ENCODE measurements at places on chromosomes 3 and 15.

- no peak for DNase-seq
Measured at GRCh38 chr3:184880276-184881019, 68.5 kb downstream of the VPS8 start.

- DNase-seq = no peak
Measured at GRCh38 chr3:105399062-105399461, 32.4 kb downstream of the ALCAM start.

DNA sequence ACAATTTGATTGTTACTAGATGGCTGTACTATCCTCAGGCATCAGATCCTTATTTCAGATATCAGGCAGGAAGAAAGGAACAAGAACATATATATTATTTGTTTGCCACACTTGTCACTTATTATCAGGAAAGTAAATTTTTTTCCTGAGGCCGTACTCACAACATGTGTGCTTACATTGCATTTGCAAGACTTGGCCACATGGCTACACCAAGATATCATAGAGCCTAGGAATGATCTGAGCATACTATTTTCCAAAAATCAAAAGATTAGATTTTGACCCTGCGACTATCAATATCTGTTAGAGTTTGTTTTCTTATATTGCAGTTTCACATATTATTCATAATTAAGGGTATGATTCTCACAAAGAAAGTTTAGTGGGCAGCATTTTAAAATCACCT is 426.2 kb upstream of the BCHE start:
- no peak for DNase-seq

- no peak for DNase-seq
Measured at GRCh38 chr3:122678506-122678905, 2.1 kb upstream of the PARP14 start.

DNA sequence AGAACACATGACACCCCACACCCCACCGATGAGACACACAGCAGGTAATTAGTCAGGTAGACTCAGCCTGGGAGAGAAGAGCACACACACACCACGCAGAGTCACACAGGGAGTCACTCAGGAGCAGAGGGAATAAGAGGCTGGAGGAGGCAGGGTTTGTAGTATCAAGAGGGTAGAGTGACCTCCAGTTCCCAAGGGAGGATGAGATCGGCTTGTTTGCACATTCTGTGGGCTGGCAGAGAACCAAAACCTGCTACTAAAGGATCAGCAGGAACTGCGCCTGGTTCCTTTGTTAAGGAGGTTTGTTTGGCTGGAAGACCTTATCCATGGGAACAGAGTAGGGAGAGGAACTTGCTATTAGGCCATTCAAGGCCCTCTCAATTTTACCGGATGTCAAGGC is 281.4 kb upstream of the SLCO3A1 start:
- no peak for DNase-seq

GRCh38 chr3:58121183-58121582 is 89.6 kb downstream of the DNASE1L3 start:
- DNase-seq = no peak

GRCh38 chr3:50278123-50278879 is 586 bp upstream of the LSMEM2 start:
- no peak for DNase-seq

- no peak for DNase-seq
Measured at GRCh38 chr15:69505956-69506556, 53.4 kb downstream of the RPLP1 start.

DNA sequence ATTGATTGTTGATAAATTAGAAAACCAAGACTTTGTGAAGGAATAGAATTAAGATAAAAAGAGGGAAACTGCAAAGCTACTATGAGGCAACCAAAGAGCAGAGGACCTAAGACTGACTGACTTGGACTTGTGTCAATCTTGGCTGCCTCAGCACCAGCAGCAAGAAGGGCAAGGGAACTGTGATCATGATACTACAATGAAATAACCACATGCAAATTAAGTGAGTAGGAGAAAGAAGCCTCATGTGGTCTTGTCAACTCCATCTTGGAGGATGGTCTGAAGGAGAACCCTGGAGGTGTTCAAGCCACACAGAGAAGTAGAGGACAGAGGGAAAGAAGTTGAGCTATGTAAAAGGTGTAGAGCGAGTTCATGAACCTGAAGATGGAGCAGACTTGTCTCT is 47.3 kb upstream of the THRB start:
- no peak for DNase-seq

- no peak for DNase-seq
Measured at GRCh38 chr15:40925495-40925862, 3.7 kb upstream of the DLL4 start.

GRCh38 chr3:50484722-50485121 is 18.7 kb downstream of the CACNA2D2 start:
- no peak for DNase-seq

DNA sequence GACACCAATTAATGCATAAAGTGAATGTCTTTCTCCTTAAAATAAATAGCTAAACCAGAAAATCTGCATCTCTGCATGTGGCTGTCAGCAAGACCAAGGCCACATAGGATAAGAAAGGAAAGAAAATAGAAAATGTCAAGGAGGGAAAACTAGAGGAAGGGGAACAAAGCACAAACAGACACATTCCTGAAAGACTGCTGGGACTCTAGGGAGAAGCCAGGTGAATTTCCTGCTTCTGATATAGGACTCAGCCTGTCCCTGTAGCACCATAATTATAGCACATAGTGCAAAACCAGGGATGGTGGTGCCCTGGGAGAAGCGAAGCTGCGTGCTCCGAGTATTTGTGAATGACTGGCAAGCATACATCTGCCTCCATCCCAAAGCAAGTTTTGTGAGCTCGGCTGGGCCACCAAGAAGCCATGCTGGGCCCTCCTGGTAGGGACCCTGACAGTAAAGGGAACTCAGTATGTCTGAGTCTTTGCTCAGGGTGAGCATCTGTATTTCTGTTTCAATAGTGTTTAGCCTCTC is 14.2 kb downstream of the FSTL1 start:
- no peak for DNase-seq

GRCh38 chr3:82194870-82195269 is 433.4 kb upstream of the GBE1 start:
- DNase-seq = no peak

GRCh38 chr3:105409364-105409763 is 42.7 kb downstream of the ALCAM start:
- no peak for DNase-seq

DNA sequence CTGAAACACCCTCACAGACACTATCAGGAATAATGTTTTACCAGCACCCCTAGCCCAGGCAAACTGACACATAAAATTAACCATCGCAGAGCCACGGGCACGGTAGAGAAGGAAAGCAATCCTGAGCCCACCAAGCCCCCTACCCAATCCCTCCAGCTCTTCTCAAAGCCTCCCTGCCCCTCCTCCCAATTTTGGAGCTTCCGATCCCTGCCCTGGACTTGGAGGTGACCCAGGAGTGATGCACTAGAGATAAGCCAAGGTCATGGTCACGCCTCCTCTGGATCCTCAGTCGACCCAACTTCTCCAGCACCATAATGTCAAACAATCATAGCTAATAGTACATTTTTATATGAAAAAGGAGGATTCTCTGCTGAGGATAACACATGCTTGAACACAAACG is 188.7 kb upstream of the NSMCE3 start:
- DNase-seq = no peak

GRCh38 chr3:89320186-89320585 is 212.8 kb downstream of the EPHA3 start:
- DNase-seq = no peak

DNA sequence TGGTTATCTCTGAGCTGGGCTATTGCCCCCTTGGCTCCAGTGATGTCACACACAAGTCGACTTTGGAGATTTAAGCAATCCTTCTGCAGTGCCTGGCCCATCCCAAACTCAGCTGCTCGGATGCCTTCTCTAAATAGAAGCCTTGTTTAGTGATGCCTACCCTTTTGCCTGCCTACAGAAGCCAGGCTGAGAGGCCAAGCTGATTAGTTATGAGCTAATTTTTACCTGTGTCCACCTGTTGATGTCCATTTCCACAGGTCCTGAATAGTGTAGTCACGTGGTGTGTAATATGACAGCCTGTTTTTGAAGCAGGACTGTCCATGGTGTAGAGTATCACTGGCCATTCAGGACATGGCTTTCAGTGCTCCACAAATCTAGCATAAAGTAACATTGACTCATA is 45.5 kb downstream of the SSUH2 start:
- DNase-seq = no peak

DNA sequence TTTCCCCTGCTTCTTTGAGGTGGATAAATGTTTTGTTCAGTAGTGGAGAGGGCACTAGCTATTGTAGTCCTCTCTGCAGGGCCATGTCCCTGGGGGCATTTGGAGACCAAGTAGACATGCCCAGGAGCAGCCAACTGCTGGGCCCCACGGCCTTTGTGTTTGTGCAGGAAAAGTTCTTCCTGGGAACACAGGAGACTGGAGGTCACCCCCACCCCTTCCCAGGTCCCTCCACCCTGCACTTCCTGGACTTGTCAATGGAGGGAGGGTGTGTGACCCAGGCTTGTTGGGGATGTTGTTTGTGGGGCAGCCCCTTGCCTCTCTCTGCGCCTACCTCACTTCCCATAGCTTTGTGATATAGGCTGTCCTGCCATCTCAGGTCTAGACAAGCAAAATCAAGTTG is 317.0 kb upstream of the LRRFIP2 start:
- no peak for DNase-seq

GRCh38 chr15:41512940-41513505 is 604 bp downstream of the LTK start:
- no peak for DNase-seq

- no peak for DNase-seq
Measured at GRCh38 chr3:127746400-127747057, 73.8 kb downstream of the ABTB1 start.

DNA sequence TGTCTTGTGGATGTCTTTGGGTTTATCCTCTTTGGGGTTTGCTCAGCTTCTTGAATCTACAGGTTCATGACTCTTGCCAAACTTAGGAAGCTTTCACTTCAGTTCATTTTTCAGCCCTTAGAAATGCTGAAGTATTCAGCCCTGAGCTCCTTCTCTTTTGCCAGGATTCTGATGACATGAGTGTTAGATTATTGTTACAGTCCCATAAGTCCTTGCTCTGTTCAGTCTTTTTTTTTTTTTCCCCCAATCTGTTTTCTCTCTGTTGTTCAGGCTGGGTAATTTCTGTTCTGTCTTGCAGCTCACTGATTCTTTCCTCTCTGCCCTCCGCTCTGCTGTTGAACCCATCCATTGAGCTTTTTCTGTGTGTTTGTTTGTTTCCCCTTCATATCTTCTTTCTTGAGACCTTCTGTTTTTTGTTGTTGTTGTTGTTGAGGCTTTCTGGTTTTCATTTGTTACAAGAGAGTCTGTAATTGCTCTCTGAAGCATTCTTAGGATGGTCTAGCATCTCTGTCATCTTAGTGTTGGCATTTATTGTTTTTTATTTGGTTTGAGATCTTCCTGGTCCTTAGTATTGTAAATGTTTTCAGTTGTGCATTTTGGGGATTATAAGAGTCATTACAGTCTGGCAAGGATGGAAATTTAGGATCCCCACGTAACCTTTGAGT is 18.4 kb downstream of the LRCH3 start:
- DNase-seq = no peak

- no peak for DNase-seq
Measured at GRCh38 chr15:34754171-34754601, 612 bp downstream of the GJD2 start.

- no peak for DNase-seq
Measured at GRCh38 chr3:50372349-50372748, 13.0 kb upstream of the TMEM115 start.

- no peak for DNase-seq
Measured at GRCh38 chr3:49666592-49666991, 7.6 kb upstream of the APEH start.

DNA sequence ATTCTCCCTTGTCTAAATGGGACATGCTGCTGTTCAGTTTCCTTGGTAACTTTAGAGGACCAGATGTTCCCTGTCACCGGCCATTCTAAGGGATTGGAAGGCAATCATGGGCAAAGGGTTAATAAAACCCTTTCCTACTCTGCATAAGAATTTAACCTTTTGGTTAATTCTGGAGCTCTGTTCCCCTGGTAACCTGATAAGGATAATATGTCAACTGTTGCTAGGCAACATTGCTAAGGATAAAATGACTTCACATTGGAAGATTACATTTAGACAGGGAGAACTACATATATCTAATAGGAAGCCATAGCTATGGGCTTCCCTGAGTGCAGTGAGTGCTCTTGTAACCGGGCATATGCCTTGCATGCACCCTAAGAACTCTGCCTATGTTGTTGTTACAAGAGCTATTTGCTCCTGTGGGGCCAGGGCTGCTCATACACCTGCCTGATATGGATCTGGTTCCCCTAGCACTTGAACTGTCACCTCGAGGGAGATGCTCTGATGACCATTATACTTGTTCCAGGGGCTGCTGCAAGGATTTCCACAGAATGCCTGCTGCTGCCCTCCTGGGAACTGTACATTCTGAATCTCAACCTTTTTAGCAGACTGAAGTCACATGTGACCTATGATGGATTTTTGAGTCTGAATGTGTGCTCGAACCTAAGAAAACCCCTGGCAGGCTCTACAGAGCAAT is 326.3 kb upstream of the PDZRN3 start:
- no peak for DNase-seq

DNA sequence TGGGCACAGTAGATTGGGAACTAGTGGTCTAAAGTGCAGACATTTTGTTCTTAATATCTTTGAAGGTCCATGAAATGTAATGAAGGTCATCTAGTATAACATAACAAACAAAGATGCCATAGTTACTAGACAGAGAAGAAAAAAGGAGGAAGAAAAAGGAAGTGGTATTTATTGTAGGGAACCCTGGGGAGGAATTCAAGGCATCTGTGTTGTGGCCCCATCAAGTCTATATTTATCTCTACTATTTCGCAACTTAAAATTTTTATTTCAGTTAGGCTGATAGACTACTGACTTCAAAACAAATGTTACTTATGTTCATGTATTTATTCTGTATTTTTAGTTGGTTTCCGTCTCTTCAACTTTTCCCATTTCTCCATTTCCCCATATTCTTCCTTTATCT is 48.9 kb upstream of the ZDHHC23 start:
- DNase-seq = no peak

DNA sequence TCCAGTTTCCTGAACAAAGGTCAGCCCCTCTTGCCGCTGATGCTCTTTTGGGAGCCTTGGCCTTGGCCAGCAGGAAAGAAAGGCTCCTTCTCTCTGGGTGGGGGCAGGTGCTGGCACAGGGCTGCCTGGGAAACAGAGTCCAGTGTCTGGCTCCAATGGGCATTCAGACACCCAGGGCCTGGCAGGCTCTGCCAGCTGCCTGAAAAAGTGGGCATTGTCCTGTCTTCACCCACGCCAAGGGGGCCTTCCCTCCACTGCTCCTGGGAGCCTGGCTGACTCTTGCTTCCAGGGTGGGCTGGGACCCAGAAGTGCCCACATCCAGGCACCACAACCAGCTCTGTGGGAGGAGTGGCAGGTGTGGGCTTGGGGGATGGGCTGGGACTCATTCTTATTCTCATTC is 62.7 kb downstream of the RHCG start:
- no peak for DNase-seq

- DNase-seq = no peak
Measured at GRCh38 chr15:70853318-70853972, 512 bp downstream of the LARP6 start.

GRCh38 chr15:23033979-23034378 is 5.4 kb downstream of the TUBGCP5 start:
- DNase-seq = no peak

DNA sequence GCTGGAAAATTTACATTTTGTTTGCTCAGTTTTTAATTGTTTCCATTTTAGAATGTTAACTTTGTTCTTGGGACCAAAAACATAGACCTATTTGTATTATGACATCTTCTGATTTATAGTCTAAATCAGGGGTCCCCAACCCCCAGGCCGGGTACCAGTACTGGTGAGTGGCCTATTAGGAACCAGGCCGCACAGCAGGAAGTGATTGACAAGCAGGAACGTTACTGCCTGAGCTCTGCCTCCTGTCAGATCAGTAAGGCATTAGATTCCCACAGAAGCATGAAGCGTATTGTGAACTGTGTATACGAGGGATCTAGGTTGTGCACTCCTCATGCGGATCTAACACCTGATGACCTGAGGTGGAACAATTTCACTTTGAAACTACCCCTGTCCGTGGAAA is 51.9 kb downstream of the GHSR start:
- no peak for DNase-seq

Measured in GM19239 (cell line).